Activated T-helper 17 cell treated with anti-CD3 and anti-CD28 coated beads, Interleukin-2, amount 50 U/mL, for 72 hours (primary cell): ENCODE measurements at places on chromosomes 5 and 9.

DNA sequence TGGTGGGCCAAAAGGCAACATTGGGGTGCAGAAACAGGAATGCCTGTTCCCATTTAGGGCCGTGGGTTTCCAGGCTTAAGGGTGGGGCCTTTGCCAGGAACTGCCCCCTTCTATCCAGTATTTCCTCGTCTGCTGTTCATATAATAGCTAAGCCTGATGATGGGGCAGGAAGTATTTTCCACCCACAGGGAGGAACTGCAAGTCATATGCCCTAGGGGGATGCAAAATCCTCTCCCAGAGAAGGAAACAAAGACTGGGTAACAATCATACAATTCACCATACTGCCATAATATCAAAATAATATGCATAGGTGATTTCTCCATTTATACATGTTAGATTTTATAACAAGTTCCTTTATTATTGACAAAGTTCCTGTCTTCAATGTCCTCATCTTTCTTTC lies 20.5 kb upstream of the RPS23 start:
- no peak for ATAC-seq

GRCh38 chr5:141528291-141528984 lies 39.6 kb downstream of the PCDHGC5 start:
- ATAC-seq = no peak

- ATAC-seq = no peak
Measured at GRCh38 chr5:158538506-158539074, 561.1 kb downstream of the EBF1 start.

DNA sequence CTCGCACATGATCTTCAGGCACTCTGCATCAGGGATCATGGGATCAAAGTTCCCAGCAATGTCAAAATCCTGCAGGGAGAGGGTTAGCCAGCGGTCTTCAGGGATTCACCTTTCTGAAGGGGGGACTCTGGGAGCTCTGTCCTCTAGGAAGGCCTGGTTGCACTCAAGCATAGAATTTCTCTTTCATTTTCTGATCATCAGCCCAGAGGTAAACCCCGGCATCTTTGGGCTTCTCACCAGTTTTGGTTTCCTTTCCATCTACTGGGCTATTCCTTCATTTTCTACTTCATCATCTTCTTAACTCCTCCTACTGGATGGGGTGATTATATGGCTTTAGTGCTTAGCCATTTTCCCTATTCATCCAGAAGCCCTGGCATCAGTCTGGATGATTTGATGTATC lies 4.6 kb upstream of the DND1 start:
- ATAC-seq = no peak

DNA sequence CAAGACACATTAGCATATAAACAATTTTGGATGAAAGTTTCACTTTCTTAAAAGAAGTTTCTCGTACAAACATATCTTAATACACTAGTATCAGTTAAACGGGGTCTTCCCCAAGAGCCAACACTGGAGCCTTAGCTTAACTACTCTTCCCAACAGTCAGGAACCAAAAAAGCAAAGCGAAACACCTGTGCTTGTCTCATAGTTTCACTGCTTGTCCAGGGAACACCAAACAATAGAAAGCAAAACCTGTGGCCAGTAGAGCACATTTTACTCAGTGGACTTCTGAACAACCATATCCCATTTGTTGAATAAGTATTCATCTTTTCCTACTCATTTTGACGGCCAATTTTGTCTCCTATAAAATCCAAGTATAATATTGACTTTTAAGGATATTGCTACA lies 391.4 kb downstream of the ELAVL2 start:
- no peak for ATAC-seq

DNA sequence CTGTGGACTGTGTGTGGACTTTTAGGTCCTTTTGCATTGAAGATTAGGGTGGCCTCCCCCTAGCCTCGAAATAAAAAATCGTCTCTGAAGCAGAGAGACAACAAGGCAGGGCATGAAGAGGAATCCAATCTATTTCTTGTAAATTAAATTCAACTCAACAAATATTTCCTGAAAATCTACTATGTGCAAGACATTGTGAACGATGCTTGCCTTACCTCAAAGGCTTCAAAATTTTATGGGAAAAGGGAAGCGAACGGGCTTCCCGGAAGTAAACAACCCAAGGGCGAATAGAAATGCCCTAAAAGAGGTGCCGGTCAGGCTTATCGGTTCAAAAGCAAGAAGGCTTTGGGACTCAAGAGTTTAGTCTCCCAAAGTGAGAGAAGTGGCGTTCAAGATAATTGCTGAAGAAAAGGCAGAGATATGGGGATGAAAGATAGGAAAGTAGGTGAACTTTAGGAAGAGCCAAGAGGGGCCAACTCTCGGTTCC lies 525 bp downstream of the KIF24 start:
- no peak for ATAC-seq

GRCh38 chr5:180557217-180557809 lies 34.0 kb downstream of the SCGB3A1 start:
- ATAC-seq = peak; percentile 79

GRCh38 chr9:98896632-98897031 lies 47.1 kb upstream of the COL15A1 start:
- no peak for ATAC-seq

DNA sequence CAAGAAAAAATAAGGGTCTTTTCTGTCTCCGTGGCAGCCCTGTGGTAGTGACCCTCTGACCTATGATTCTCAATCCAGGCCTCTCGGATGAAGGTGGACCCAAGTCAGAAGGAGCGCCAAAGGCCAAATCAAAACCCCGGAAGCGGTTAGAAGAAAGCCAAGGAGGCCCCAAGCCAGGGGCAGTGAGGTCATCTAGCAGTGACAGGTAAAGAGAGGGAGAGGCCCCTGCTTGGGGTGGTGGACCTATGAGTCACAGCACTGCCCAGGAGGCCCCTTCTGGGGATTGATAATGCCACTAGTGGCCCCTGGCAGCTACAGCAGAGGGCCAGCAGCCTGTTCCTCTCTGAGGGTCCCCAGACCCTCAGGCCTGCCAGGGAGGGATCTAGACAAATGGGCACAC lies 6.4 kb upstream of the SLC2A8 start:
- no peak for ATAC-seq

DNA sequence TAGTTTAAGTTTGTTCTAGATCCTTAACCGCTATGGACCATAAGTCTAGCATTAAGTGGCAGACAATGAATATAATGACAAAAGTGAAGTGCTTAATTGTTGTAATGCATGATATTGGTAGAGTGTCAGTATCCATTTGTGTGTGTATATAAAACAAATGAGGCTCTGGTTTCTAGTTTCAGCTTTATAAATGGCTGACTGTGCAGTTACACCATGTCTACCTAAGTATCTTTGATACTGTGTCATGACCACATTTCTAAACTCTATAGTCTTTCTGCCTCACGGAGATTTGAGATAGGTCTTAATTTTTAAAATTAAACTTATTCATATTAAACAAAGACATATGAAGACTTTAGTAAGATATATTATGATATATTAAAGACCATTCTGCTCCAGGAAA lies 92.0 kb downstream of the SPEF2 start:
- ATAC-seq = no peak

- no peak for ATAC-seq
Measured at GRCh38 chr5:159727167-159727566, 189.1 kb upstream of the ADRA1B start.

GRCh38 chr9:113577525-113578261 lies 114.2 kb downstream of the RGS3 start:
- no peak for ATAC-seq

DNA sequence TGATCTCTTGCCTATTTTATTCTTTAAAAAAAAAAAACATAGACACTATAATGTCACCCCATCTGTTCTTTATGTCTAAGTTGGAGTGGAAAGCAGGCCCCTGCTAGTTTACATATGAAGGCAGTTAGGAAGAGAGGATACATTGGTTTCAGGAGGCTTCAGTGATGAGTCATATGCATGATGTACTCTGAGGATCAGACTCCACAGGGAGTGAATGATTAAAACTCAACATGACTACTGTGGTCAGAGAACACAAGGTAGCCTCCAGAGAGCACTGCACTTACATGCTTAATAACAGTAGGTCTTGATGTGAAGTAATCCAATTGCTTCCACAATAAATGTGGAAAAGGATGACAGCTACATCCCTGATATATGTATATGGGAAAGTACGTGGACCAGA lies 22.7 kb upstream of the FSTL4 start:
- peak; percentile 84 for ATAC-seq

DNA sequence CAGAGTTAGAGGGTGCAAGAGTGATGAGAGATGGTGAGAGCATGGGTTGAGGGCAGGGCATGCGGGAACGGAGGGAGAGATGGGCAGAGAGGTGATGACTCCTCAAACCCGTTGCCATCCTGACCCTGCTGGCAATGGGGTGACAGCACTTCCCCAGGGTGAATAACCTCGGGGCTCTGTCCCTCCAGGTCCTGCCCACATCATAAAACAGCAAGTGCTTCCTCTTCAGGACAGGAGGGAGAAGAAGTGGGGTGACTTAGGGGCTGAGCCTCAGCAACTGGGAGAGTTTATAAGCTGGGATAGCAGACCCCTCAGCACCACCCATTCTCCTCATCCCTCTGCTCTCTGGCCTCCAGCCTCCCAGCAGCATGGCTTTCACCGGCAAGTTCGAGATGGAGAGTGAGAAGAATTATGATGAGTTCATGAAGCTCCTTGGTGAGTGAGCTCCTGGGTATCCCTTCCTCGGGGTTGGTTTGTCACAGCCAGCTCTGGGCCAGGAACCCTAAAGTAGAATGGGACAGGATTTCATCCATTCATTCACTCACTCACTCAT lies at the start of gene FABP6:
TSS of gene FABP6 (plus strand) at position 317 of the 553 bp plus-strand sequence. CDS start at position 369, 52 bp downstream.
- ATAC-seq = no peak
